ENCODE measurements at places on chromosomes 1 and 21.

- DNase-seq: peak; percentile 33
Measured at GRCh38 chr1:166489670-166490436, 323.1 kb upstream of the FAM78B start.

- DNase-seq: no peak
Measured at GRCh38 chr21:41362605-41363369, 960 bp downstream of the MX2 start.

- no peak for DNase-seq
Measured at GRCh38 chr1:94580367-94581115, 39.0 kb upstream of the F3 start.

- DNase-seq: peak; percentile 28
Measured at GRCh38 chr1:17370618-17371017, 1.4 kb upstream of the PADI6 start.

DNA sequence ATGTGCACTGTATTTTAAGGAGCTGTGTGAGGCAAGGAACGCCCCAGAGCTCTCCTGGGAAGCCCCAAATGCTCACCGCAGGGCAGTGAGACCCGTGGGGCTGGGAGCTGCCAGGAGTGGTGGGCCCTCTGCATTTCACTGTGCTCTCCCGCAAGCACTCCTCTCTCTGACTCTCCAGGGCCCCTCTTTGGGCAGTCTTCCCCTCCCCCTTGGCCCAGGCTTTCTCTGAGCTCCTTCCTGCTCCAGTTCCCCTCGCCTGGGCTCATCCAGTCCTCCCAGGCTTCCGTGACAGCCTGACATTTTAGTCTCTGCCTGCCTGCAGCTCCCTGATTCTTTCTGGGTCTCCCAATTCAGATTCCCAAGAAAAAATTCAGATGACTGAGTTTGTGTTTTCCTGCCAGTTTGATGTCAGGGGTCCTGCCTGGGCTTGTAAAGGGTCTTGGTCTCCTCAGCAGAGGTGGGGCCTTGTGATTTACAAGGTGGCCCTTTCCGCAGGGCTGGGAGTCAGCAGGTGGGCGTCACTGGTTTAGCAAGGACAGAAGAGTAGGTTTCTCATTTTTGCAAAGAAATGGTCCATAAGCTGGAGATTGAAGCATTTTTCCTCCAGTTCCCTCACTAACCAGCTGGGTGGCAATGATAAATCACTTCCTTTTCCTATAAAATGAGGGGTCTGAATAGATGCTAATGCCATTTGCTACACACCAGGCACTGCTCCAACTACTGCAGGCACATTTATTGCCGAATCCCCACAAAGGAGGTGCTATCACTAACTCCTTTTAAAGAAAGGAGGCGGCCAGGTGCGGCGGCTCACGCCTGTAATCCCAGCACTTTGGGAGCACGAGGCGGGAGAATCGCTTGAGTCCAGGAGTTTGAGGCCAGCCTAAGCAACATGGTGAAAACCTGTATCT lies 1.9 kb upstream of the CA6 start:
- DNase-seq: no peak

GRCh38 chr1:60036856-60037460 lies 36.6 kb downstream of the C1orf87 start:
- no peak for DNase-seq

DNA sequence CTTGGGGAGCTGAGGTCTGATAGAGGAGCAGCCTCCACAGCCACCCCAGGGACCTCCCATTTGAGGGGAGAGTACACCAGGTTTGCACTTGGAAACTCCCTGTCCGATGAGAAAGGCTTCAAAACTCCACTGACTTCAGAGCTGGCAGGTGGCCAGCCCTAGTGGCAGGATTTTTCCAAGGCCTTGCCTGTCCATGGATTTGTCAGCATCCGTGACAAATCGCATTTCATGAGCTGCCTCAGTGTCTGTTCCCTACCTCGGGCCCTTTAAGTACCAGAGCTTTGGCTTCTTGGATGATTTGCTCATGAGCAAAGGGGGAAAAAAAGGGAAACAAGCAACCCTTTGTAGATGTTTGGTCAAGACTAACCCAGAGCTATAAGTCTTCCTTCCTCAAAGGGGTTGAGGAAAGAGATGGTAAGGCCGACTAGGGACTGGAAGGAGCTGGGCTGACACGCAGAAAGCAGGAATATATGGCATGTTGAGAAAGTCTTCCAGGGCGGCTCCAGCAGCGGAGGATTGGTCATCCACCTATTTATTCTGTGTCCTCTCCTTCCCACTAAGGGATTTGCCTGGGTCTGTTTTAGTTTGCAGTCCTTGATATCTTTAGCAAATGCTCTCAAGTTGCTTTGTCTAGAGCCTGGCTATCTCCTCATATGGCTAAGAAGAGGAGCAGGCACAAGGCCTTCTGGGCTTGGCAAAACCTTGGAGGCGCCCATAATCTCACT lies 2.7 kb upstream of the HSPG2 start:
- DNase-seq: no peak

GRCh38 chr1:61983236-61983635 lies 211.4 kb upstream of the L1TD1 start:
- DNase-seq: no peak

- DNase-seq: no peak
Measured at GRCh38 chr1:14921057-14921456, 232.5 kb upstream of the TMEM51 start.

- DNase-seq: no peak
Measured at GRCh38 chr1:208939537-208940085, 643.9 kb upstream of the CAMK1G start.

GRCh38 chr1:22416555-22417454 lies 34.8 kb upstream of the ZBTB40 start:
- peak; percentile 68 for DNase-seq

DNA sequence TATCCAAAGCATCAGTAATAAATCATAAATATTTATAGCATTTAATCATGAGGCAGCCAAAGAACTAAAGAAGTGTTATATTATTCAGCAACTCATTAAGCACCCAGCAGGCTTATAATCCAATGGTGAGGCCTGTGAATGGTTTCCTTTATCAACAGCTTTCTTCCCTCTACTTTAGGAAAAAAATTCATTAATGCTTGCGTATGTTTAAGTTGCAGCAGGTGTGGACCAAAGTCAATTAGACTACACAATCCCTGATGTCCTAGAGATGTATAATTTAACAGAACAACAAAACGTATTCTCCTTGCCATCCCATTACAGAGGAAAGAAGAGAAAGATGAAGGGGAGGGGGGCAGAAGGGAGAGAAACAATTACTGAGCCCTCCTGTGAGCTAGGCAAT lies 87.7 kb upstream of the MAGI3 start:
- no peak for DNase-seq

- DNase-seq: no peak
Measured at GRCh38 chr1:226652613-226653012, 86.5 kb downstream of the ITPKB start.

- DNase-seq: peak; percentile 38
Measured at GRCh38 chr21:38985568-38986378, 180.0 kb downstream of the ETS2 start.

DNA sequence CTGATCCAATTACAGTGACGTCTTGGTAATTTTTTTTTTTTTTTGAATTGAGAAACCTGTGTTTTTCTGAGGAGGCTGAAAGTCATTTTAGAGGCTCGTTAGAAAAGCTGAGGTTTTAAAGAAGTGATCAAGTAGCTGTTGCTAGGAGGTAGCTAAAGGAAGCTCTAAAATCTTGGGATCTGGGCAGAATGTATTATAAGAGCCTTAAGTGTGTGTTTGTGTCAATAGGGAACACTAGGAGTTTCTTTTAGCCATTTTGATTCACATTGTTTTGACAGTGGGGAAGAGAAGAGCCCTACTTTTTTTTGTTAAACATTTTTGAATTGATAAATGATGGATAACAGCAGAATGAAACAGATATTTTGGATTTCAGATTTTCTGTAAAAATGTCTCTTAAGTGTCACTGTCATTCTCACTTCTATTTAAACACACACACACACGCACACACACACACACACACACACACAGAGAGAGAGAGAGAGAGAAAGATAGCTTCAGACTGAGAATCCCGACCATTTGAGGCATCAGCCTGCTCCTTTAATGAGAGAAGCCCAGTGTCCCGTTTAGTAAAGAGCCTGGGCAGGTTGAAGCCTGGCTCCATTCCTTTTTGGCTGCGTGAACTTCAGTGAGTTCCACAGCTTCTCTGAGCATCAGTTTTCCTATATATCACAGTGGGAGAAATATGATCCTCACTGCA lies 79.1 kb upstream of the GPR88 start:
- DNase-seq: no peak

- no peak for DNase-seq
Measured at GRCh38 chr1:150544204-150544603, 5.0 kb upstream of the ADAMTSL4 start.

- no peak for DNase-seq
Measured at GRCh38 chr1:82269431-82269830, 468.7 kb downstream of the ADGRL2 start.

DNA sequence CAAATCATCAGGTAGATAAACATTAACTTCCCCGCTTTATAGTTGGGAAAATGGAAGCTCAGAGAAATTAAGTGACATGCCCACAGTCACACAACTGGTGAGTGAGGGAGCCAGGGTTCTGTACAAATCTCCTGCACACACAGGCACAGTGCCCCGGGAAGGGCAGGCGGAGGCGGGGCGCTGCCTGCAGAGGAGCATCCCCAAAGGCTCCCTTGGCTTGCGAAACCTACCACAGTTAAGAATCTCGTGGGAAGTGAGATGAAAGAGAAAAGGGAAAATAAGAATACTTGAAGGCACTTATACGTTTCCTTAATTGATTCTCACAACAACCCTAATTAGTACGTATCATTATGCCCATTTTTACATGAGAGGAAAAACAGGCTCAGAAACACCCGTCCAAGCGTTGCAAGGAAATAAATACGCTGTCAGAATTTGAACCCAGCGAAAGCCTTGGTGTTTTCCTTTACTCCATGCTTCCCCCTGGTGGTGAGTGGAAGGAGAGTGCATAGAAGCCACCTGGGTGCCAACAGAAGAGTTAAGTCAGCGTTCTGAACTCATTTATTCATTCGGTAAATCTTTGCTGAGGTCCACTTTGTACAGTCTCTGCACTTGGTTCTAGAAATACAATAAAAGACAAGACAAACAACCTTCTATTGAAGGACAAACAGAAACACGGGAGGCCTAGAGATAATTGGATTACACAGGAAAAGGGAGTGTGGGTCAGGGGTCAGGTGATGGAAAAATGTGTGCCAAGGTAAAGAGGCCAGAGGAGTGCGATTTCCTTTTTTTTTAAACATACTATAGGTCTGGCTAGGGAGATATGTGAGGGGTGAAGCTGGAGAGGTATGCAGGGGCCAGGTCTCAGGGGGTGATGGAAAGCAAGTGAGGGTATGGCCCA lies 28.4 kb downstream of the ACP6 start:
- peak; percentile 44 for DNase-seq

- no peak for DNase-seq
Measured at GRCh38 chr1:51561702-51562101, 42.6 kb upstream of the EPS15 start.

DNA sequence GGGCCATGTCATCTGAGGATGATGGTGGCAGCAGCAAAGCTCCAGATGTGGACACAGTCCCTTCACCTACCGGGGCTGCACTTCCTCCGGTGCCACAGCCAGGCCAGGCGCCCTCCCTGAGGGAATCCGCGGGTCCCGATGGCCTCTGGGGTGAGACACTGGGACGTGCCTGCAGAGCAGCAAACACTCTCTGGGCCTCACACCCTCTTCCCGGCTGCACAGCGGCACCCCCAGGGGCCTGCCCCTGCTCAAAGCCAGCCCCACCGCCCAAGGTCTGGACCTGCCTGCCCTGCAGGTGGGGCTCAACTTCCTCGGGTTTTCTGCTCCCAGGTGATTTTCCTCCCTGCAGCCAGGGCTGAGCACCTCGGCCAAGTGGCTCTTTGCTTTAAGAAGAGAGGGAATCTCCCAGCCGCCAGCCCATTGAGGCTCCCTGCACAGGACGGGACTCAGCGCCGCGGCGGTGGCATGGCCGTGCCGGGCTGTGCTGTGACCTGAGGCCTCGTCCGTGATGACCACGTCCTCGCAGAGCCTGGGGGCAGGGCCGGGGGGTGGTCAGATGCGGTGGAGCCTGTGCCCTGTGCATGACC lies 21.3 kb upstream of the COL18A1 start:
- DNase-seq: no peak

GRCh38 chr1:9815150-9815549 lies 8.6 kb downstream of the CLSTN1 start:
- DNase-seq: no peak

DNA sequence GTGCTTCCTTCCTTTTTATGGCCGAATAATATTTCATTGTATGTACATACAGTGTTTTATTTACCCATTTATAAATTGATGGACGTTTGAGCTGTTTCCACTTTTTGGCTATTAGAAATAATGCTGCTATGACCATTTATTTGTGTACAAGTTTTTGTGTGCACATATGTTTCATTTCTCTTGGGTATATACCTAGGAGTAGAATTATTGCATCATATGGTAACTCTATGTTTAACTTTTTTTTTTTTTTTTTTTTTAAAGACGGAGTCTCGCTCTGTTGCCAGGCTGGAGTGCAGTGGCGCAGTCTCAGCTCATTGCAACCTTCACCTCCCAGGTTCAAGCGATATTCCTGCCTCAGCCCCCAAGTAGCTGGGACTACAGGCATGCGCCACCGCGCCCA lies 19.0 kb downstream of the SDHC start:
- DNase-seq: no peak

GRCh38 chr1:101112051-101112780 lies 86.6 kb upstream of the DPH5 start:
- DNase-seq: peak; percentile 26

DNA sequence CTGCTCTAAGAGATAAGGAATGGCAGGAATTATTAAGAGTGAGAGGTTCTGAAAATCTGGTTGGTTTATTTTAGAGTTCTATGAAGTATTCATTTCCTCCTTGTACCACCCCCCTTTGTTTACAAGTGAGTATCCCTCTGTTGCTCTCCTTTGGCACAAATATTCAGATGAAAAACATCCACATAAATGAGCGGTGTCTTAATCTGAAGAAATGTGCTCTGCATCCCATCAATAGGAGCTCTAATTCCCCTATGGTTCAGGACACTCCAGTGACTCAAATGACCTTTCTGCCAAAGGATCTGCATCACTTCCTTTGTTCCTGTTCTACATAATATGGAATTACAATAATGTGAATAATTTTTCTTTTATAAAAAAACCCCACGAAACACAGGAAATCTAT lies 16.6 kb downstream of the DDAH1 start:
- DNase-seq: no peak

DNA sequence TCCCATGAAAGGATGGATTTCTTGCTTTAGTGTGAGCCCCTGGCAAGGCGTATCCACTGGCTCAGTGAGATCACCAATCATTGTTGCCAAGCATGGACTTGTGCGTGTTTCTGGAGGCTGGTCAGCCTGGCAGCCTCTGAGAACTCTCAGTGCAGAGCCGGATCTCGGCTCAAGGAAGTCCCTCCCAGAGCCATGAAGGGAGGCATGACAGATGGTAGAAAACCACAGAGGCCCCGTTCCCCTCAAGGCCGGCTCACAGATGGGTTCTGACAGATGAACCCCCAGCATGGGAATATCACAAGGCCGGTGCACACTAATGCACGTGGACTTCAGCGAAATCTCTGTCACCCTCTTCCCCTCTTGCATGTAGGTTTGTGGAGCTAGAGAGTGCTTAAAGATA lies 290.5 kb downstream of the AJAP1 start:
- DNase-seq: no peak

GRCh38 chr1:47853059-47853458 lies 144.1 kb downstream of the TRABD2B start:
- no peak for DNase-seq
